ENCODE measurements at places on chromosomes 1 and 21.
A peak's percentile ranks its signal among the peaks of the same experiment; 100 is the strongest.

GRCh38 chr1:234915924-234916675, 212.5 kb downstream of the TOMM20 start:
- DNase-seq = no peak

GRCh38 chr1:206568779-206569352, 43.4 kb downstream of the EIF2D start:
- no peak for DNase-seq

- no peak for DNase-seq
Measured at GRCh38 chr21:31878831-31879230, 6.0 kb downstream of the HUNK start.

GRCh38 chr1:22050330-22050729, 2.2 kb upstream of the CDC42 start:
- no peak for DNase-seq

GRCh38 chr1:18924221-18924691, 21.9 kb upstream of the ALDH4A1 start:
- DNase-seq = no peak

- no peak for DNase-seq
Measured at GRCh38 chr1:3584915-3585314, 26.4 kb downstream of the MEGF6 start.

DNA sequence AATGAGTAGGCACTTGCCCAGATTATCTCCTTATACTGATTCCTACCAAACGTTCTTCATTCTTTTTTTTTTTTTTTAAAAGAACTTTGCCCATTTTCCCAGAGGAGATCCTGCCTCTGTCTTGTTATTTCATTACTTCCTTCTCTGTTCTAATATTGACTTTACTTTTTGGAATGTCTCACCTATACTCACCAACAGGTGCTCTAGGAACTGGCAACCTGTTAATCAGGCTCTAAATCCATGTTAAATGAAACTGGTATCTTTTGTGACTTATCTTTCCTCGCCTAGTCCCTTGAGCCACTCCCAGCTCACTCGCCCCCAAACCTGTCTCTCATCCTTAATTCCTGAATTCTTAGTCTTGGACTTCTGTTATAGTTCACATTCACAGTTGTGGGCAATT, 1.2 kb upstream of the CRCT1 start:
- DNase-seq = no peak

DNA sequence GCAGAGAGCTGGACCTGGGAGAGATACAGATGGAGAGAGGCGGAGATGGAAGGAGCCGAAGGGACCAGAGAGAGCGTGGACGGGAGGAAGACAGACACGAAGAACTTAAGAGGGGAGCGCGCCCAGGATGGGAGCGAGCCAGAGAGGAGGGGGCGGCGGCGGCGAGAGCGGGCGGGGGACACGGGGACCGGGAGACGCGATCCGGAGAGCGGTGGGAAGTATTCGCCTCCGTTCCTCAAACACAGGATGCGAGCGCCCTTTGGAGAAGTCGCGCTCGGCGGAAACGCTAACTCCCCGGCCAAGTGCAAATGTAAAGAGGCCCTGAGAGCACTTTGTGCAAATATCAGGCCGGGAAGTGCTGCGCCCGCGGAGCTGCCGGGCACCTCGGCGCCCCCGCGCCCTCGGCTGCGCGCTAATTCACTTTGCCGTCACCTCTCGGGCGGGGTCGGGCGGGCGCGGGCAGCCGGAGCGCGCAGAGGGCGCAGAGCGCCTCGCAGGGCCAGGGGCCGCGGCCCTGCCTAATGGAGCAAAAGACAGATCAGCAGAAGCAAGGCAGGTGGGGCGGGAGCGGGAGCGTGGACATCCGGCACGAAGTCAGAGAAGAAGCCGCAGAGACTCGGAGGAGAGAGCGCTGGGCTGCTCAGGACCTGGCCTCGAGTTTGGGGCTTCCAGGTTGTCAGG, 281.2 kb downstream of the RRAGC start:
- DNase-seq = no peak

DNA sequence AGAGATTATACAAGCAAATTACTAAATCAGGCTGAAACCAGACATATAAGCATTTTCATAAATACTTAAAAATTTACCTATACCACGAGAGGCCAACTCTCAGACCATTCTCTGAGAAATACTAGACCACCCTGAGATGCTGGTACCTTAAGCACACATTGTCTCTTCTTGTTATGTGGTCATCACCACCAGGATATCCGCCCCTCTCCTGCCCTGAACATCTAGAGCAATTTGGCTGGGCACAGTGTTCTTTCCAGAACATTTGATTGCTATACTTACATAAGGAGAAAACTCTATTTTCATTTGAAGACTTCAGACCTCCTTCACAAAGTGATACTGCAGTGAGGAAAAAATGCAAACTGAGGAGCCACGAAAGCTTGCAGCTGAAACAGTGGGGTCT, 36.2 kb upstream of the DUSP10 start:
- no peak for DNase-seq

GRCh38 chr1:231575472-231575871, 47.0 kb downstream of the TSNAX start:
- DNase-seq = no peak

DNA sequence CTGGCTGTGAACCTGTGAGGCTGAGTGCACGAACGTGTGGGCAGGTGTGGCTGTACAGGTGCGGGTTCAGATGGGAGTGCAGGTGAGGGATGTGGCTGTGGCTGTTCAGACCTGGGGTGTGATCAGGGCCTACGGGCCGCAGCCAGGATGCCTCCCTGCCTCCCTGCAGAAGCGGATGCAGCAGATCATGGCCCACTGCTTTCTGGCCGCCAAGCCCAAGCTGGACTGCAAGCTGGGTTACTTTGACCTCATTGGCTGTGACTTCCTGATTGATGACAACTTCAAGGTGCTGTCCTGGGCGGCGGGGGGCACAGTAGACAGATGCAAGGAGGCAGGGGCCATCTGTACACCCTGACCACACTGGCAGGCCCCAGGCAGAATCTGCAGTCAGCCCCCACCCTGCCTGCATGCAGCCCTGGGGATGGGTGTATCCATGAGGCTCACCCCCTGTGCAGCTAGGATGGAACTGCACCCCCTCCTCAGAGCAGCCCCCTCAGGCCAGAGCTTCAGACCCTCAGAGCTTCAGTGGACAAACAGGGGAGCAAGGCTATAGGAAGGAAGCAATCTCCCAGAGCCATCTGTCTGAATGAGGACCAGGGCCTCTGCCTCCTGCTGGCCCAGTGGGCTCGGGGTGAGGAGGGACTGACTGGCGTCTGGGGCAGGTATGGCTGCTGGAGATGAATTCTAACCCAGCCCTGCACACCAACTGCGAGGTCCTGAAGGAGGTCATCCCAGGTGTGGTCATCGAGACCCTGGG, 9.8 kb downstream of the TNFRSF18 start:
- DNase-seq = peak; percentile 7

GRCh38 chr1:106754957-106755356, 301.5 kb upstream of the PRMT6 start:
- DNase-seq = no peak

GRCh38 chr1:240309769-240310168, 218.1 kb downstream of the FMN2 start:
- DNase-seq = no peak

GRCh38 chr1:171787686-171788480, 6.4 kb downstream of the METTL13 start:
- DNase-seq = no peak

- DNase-seq = no peak
Measured at GRCh38 chr1:36455386-36455785, 5.1 kb upstream of the OSCP1 start.

DNA sequence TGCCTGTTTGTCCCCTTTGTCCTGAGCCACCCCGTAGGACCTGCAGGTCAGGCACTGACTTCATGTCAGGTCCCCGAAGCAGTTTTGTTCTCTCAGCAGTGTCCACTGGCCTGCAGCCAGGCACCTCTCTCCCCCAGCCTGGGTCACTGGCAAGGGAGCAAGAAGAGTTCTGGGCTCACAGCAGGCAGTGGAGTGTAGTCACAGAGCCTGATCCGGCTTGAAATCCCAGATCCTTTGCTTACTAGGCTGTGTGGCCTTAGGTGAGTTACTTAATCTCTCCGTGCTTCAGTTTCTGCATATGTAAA, 34.2 kb downstream of the L1TD1 start:
- DNase-seq = no peak

- no peak for DNase-seq
Measured at GRCh38 chr1:10735563-10736305, 60.7 kb downstream of the CASZ1 start.

DNA sequence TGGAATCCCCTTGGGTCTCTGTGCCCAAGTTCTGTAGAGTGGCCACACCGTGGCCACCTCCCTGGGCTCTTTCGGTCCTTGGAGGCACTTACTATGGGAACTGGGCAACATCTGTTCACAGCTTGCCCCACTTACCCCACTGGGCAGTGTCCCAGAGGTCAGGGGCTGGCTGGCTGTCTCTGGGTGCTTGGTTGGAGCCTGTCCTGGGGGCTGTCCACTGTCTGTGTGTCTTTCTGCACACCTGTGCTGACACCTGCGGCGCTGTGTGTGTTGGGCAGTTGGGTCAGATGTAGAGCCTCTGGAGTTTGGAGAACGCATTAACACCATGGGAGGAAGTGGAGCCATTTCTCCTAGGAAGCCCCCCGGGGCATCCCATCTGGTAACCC, 1.3 kb upstream of the TMEM54 start:
- DNase-seq = no peak

GRCh38 chr1:55825461-55825860, 610.3 kb upstream of the USP24 start:
- DNase-seq = no peak

GRCh38 chr1:14774225-14774624, 175.7 kb downstream of the KAZN start:
- DNase-seq = no peak

DNA sequence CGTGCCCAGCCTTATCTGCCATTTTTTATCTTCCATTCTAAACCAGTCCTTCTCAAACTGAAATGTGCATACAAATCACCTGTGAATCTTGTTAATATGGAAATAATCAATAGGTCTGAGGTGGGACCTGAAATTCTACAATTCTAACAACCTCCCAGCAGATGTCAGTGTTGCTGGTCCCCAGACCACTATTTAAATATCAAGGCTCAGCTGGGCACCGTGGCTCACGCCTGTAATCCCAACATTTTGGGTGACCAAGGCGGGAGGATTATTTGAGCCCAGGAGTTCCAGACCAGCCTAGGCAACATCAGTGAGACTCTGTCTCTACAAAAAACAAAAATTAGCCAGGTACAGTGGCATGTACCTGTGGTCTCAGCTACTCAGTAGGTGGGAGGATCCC, 4.1 kb downstream of the UQCRHL start:
- peak; percentile 17 for DNase-seq

GRCh38 chr21:41370840-41371684, 9.2 kb downstream of the MX2 start:
- DNase-seq = no peak

GRCh38 chr1:82346141-82346540, 545.4 kb downstream of the ADGRL2 start:
- DNase-seq = no peak

DNA sequence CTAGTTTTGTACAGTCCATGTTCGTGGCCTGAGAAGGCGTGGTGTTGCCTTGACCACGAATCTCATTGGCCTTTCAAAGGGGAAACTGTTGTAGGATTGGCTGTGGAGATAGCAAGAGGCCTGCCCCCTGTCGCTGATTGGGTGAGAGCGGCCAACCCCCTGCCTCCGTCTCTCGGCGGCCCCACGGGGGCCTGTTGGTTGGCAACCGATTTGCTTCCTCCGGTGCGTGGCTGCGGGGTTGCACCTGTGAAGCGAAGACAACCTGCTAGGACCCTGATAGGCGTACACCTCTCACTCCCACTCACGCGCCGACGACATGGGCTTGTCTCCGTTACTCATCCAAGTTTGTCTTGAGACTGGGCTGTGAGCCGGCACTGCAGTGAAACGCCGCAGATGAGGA, at the start of gene UBE2U:
Gene UBE2U (plus strand): TSS at position 204 of the 400 bp plus-strand sequence. CDS start 428 bp downstream, outside the sequence.
- DNase-seq = no peak

- DNase-seq = peak; percentile 22
Measured at GRCh38 chr1:212749821-212750535, 41.6 kb downstream of the NSL1 start.

DNA sequence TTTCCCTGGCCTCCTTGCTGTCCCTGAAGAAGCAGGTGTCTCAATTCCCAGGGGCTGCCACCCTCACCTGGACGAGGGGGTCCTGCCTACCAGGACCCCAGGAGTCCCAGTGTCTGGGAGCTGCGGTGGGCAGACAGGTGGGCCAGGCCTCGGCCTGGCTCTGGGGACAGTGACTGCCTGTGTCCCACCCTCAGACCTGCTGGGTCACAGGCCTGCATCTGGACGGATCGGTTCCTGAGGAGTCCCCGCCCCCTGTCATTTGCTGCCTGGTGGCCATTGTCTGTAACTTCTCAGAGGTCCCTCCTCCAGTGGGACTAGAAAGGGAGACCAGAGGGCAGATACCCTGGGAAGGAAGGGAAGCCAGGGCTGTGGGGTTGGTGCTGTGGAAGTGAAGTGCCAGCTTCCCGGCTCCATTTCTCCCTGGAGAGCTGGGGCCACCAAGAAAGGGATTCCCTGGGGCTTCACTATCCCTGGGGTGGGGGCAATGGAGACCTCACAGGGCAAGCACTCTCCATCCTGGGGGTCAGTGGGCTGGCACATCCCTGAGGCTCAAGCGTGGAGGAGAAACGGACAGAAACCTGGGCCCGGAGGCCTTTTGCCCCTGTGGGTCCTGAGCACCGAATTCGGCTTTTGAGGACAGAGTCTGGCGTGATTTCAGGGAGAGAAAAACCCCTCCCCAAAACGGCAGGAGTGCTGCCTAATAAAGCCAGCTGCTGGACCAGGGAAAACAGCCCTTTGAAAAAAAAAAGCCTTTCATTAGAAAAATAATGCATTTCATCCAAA, 157.3 kb downstream of the PEX14 start:
- DNase-seq = peak; percentile 48

DNA sequence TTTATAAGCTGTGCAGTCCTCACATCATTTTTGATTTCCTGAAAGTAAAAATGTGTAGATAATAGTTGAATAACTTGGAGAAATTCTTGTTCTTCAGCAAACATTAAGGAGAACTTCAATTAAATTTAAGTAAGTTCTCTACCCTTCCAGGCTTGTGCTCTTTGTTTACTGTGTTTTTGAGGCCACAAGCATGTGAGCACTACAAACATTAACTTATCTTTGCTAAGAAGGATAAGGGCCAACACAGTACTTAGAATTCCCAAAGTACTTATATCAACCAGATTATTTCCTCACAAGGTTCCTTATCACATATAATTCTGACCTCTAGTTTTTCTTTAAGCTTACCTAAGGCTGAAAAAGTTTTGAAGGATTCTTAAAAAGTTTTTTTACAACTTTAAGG, 24.7 kb upstream of the RWDD3 start:
- DNase-seq = no peak

- DNase-seq = no peak
Measured at GRCh38 chr1:2148691-2149090, 45.9 kb downstream of the FAAP20 start.

Measured in BE2C (cell line).